CD4-positive, alpha-beta T cell treated with Interleukin-10 for 1 hour (primary cell): ENCODE measurements at places on chromosomes 11 and 22.
A peak's percentile ranks its signal among the peaks of the same experiment; 100 is the strongest.

- DNase-seq: peak; percentile 29
Measured at GRCh38 chr11:76664578-76665061, 5.9 kb downstream of the LRRC32 start.

- DNase-seq: peak; percentile 69
Measured at GRCh38 chr22:46370584-46371291, 35.2 kb downstream of the TRMU start.

- DNase-seq: no peak
Measured at GRCh38 chr11:101476191-101476590, 107.6 kb downstream of the TRPC6 start.

DNA sequence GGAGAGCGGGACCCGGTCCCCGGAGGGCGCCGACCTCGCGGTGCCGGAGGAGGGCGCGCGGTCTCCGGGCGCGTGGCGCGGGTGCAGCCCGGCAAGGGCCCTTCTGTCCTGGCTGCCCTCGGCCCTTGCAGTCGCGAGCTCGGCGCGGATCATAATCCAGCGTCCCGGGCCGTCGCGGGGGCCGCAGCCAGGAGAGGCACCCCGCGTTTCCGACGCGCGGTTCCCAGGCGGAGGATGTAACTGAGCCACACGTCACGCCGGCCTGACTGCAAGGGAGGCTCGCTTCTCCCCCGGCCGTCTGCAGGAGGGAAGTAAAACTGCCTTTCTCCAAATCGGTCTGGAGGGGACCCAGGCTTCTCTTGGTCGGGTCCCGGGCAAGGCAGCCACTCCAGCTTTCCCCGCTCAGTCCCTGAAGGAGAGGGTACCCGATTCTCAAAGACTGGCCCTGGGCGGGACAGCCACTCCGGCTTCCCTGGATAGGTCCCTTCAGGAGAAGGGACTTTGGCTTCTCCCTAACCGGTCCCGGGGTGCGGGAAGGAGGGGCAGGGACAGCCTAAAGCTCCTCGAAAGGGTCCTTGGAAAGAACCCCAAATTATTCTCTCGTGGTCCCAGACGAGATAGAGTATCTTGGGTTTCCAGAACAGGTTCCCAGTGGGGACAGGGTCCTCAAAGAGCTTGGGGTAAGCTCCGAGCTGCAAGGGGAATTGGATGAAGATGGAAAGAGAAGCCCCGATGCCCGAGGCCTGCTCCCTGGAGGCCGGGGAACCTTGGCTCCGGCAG, 836 bp downstream of the SPON1 start:
- DNase-seq: no peak

DNA sequence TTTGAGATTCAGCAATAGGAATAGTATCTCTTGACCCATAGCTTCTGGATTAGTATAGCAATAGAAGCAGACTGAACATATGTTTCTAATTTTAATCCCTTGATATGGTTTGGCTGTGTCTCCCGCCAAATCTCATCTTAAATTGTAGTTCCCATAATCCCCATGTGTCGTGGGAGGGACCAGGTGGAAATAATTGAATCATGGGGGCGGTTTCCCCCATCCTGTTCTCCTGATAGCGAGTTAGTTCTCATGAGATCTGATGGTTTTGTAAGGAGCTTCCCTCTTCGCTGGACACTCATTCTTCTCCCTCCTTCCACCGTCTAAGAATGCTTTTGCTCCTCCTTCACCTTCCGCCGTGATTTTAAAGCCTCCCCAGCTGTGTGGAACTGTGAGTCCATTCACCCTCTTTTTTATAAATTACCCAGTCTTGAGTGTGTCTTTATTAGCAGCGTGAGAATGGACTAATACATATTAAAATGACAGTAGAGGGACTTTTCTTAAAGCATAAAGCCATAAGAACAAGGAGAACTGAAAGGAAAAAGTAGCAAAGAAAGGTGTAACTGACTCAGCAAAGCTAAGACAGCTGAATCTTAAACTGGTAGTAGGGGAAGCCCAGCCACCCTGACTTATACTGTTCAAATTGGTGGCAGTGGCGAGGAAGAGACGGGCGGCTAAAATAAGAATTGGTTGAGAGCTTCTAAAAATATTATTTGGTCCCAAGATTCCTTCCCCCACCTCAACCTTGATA, 20.3 kb upstream of the SLN start:
- no peak for DNase-seq

- no peak for DNase-seq
Measured at GRCh38 chr11:107744736-107745135, 32.9 kb upstream of the SLN start.

DNA sequence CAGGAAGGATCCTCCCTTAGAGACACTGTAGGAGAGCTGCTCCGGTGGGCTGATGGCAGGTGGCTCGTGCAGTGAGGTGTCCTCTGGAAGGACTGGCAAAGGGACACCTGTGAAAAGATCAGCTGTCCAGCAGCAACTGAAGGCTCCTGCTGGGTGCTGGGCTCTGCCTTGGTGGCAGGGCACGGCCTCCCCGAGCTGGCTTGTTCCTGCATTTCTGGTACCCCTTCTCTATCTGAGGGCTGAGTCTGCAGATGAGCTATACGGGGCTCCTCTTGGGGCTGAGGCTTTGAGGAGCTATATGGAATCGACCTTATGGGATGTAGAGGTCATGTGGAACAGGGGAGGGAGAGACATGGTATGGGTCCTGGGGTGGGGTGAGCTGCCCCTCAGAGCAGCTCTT, 875.8 kb downstream of the BRD1 start:
- DNase-seq: no peak

- no peak for DNase-seq
Measured at GRCh38 chr22:31122532-31123291, at the start of gene INPP5J. Gene INPP5J, plus strand, starts transcription at chr22:31122966. Its CDS starts 49 bp downstream, at chr22:31123015.

- no peak for DNase-seq
Measured at GRCh38 chr22:24496234-24496633, 1.1 kb downstream of the UPB1 start.

DNA sequence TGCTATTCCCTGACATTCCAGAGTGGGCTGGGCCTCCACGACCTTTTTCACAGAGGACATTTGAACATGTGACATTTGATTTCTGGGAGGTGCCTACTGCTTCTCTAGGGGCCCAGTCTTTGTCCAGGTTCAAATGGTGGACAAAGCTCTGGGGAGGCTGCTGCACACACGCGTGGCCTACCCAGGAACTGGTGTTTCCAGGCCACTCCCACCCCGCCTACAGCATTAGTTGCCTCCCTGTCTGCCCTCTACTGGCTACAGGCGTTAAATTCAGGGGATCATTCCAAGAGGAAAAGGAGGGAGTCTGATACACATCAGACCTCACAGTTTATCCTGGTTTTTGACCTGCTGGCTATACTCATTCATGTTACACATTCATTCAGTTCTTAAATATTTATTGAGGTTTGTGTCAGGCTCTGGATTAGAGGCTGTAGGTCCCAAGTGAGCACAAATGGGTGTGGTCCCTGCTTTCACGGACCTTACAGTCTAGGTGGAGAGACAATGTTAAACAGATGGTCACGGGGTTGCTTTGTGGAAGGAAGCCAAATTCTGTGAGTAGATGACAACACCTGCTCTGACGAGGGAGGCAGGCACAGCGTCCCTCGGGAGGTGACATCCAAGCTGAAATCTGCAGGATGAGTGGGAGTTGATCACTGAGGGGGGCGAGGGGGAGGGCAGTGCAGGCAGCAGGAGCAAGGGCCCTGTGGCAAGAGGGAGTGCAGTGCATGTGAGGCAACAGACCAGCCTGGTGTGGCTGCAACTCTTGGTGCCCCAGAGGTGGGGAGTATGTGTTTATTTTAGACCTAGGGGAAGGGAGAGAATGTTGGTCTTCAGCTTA, 11.8 kb downstream of the TUB start:
- peak; percentile 37 for DNase-seq

GRCh38 chr11:70212227-70212811, 9.2 kb downstream of the FADD start:
- DNase-seq: no peak
